ENCODE measurements at places on chromosomes 5 and 9. TPM values are rescaled to one million over a fixed set of nuclear protein-coding genes. Genes with fewer than 3 reads are reported as not detected.

The MCTP1 gene
- 50.4 TPM for total RNA-seq

The HK3 gene
- total RNA-seq, result 0.34 TPM

The PRLR gene
- under 0.01 TPM for total RNA-seq

The DBH gene
- not detected for total RNA-seq
